ENCODE measurements at places on chromosomes 11 and 22. TPM values are rescaled to one million over a fixed set of nuclear protein-coding genes. Genes with fewer than 3 reads are reported as not detected.

LRRC4C gene
- 0.51 TPM for total RNA-seq

TTC28 gene
- 28.9 TPM for total RNA-seq

KRTAP5-1 gene
- not detected for total RNA-seq

MTMR2 gene
- 27.1 TPM for total RNA-seq

KRTAP5-8 gene
- not detected for total RNA-seq

CYTH4 gene
- not detected for total RNA-seq

CHRM4 gene
- total RNA-seq, result not detected

MIOX gene
- total RNA-seq, result 0.33 TPM

DMC1 gene
- total RNA-seq, result 0.98 TPM

OR5B21 gene
- not detected for total RNA-seq

PDGFD gene
- total RNA-seq, result 5.2 TPM

All from mesangial cell (primary cell).